ENCODE measurements at places on chromosomes 16 and 17. TPM values are rescaled to one million over a fixed set of nuclear protein-coding genes. Genes with fewer than 3 reads are reported as not detected.

PPY gene
- not detected for total RNA-seq

GDE1 gene
- total RNA-seq = 23.0 TPM

VAMP2 gene
- 27.8 TPM for total RNA-seq

DHRS7C gene
- total RNA-seq = not detected

CCL16 gene
- total RNA-seq = not detected

EXOC3L1 gene
- not detected for total RNA-seq

CBX2 gene
- total RNA-seq = 8.5 TPM

CACNG3 gene
- not detected for total RNA-seq

KRT20 gene
- total RNA-seq = 0.37 TPM

HOXB9 gene
- 0.16 TPM for total RNA-seq

GDPD3 gene
- 3.3 TPM for total RNA-seq

PGS1 gene
- total RNA-seq = 34.1 TPM

CAVIN1 gene
- 1.1 TPM for total RNA-seq

PTX4 gene
- total RNA-seq = not detected

NPIPB6 gene
- 0.44 TPM for total RNA-seq

PPP1R27 gene
- 0.49 TPM for total RNA-seq

HBA2 gene
- 0.92 TPM for total RNA-seq

CHD9NB gene
- total RNA-seq = 0.69 TPM

HS3ST3A1 gene
- total RNA-seq = 0.21 TPM

EPN3 gene
- total RNA-seq = not detected

KRTAP2-2 gene
- not detected for total RNA-seq

MT1F gene
- total RNA-seq = 1.1 TPM

PYDC1 gene
- total RNA-seq = not detected

MEFV gene
- 0.10 TPM for total RNA-seq

RDM1 gene
- 9.7 TPM for total RNA-seq

PDILT gene
- not detected for total RNA-seq

BRIP1 gene
- 15.0 TPM for total RNA-seq

FTSJ3 gene
- total RNA-seq = 46.7 TPM

WBP2 gene
- 56.4 TPM for total RNA-seq

MRPS34 gene
- 184 TPM for total RNA-seq

KRTAP4-4 gene
- total RNA-seq = not detected

NUDT16L1 gene
- total RNA-seq = 35.2 TPM

MLKL gene
- 11.6 TPM for total RNA-seq

CNTNAP1 gene
- total RNA-seq = 29.9 TPM

HSF4 gene
- 5.5 TPM for total RNA-seq

SLC2A4 gene
- 0.23 TPM for total RNA-seq

NTN3 gene
- total RNA-seq = not detected

KRTAP9-4 gene
- not detected for total RNA-seq

PRSS33 gene
- not detected for total RNA-seq

FBXL19 gene
- 27.5 TPM for total RNA-seq

CORO7 gene
- total RNA-seq = 91.7 TPM

CCL7 gene
- not detected for total RNA-seq

KRT28 gene
- total RNA-seq = not detected

MT3 gene
- total RNA-seq = not detected

CD300LG gene
- not detected for total RNA-seq

MRPL38 gene
- total RNA-seq = 145 TPM

P3H4 gene
- total RNA-seq = 1.5 TPM

DNAH9 gene
- total RNA-seq = 0.05 TPM

KRT24 gene
- not detected for total RNA-seq

CCL15 gene
- not detected for total RNA-seq

ESRP2 gene
- total RNA-seq = 0.29 TPM

GDPD1 gene
- total RNA-seq = 0.64 TPM

DHX58 gene
- 29.9 TPM for total RNA-seq

CHST6 gene
- 1.9 TPM for total RNA-seq

RPH3AL gene
- 0.51 TPM for total RNA-seq

PIK3R6 gene
- total RNA-seq = 81.7 TPM

All from GM12878 (cell line).